Right renal pelvis (tissue), 4 donors: ENCODE measurements at places on chromosomes 2 and 18.

- DNase-seq = no peak
Measured at GRCh38 chr2:100865816-100866460, 46.0 kb downstream of the NPAS2 start.

DNA sequence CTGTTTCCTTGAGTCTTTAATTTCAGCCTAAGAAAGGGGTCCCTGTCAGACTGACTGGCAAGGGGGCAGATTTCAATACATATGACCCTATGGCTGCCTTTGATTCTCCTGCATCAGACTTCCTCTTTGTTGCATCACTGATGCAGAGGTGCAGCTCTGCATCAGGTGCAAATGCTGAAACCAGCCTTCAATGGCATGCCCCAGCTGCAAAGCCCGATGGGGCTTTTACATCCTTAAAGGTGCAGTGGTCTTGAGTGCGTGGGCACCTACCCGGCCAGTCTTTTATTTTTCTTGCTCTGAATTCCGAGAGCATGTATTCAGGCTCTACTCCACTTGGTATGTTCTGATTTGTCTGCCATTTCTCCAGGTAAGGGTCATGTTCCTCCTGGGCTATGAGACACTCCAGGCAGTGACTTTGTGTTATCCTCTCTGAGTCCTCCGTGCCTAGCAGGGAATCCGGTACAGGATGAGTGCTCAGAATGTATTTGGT is 169.5 kb downstream of the MYCN start:
- no peak for DNase-seq

DNA sequence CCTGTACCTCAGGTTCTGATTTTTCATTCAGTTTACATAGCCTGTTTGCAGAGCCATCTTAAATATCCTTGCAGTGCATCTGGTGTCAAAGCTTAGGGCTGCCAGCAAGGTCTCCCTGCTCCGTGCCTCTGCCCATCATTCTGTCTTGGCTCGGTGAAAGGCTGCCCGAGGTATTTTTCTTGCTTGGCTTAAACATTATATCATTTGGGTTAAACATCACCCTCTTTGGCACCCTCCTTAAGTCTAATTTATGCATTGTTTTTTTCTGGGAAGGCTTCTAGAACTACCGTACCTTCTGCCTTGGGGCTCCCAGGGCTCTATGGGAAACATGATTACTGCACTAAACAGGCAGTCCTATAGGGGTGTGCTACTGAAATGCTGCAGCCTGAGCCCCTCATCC is 158.6 kb upstream of the CELF4 start:
- DNase-seq = no peak

DNA sequence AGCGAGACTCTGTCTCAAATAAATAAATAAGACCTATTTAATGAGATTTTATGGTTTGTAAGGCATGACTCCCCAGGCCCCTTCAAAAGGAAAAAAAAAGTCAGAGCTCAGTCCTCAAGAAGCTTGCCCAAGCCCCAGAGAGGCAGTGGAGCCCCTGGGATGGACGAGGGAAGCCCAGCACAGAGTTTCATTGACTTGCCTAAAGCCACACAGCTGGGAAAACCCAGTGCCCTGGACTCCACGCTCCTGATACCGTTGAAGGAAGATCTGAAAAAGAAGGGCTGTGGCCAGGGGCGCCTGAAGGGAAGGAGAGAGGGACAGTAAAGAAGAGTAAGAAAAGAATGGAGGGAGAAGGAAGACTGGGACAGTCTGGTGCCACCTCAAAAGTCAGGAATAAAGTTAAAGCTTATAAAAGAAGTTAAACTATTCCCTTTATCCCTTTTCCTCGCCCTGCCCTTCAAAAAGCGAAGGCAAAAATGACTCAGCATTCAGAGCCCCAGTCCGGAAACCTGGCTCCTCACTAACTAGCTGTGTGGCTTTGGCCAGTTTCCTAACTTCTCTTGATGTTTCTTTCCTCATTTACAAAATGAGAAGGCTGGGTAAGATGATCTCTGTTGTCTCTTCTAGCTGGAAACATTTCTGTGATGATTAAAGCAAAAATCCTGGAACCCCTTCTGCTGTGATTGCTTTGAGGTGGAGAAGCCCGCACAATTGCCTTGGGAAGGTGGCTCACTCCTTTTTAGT is 46.7 kb downstream of the LYPD1 start:
- DNase-seq = no peak

- DNase-seq = no peak
Measured at GRCh38 chr2:167293172-167293781, 405.0 kb downstream of the XIRP2 start.

DNA sequence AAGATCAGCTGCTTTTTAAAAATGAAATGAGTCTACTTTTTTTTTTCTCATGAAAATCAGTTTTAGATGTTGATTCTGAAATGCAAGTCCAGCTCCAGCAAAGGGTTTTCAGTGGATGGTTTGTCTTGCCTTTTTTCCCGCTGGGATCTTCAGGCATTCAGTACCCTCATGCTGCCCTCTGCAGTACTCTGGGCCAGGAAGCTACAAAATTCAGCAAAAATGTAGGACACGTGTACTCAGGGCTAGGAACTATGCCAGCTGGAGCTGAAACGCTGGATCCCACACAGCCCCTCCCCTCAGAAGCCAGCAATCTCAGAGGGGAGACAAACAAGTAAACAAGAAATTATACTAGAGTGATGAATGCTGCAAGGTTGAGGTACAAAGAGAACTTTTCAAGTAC is 97.3 kb downstream of the MMADHC start:
- DNase-seq = no peak

DNA sequence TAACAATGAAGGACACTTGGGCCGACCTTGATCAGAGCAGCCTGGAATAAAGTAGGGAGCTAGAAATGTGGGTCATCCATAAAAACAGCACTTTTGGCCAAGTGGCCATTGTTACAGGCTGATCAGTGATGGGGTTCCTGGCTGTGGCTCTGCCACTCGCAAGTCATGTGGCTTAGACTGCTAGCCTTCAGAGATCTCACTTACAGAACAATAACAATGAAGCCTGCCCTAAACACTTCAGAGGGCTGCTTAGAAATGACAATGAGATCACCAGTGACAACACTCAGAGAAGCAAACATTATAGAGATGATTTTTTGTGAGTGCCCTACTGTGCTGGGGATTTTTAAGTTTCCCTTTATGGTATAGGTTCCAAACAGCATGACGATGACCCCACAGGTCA is 107.9 kb upstream of the LMAN1 start:
- DNase-seq = no peak

- DNase-seq = no peak
Measured at GRCh38 chr2:164234074-164234473, 387.2 kb downstream of the GRB14 start.

- DNase-seq = no peak
Measured at GRCh38 chr2:109681633-109682380, 67.6 kb downstream of the SOWAHC start.

GRCh38 chr18:22828171-22828570 is 105.0 kb upstream of the RBBP8 start:
- DNase-seq = no peak
